ENCODE measurements at places on chromosomes 6 and 20. TPM values are rescaled to one million over a fixed set of nuclear protein-coding genes. Genes with fewer than 3 reads are reported as not detected.

GRCh38 chr6:1062786-1063545 is 248.9 kb upstream of the FOXQ1 start:
- no peaks in the 10 kb centered on the region for H3K36me3 ChIP-seq
- no peak overlapping the region for H3K27ac ChIP-seq
- DNase-seq: no peak

DNA sequence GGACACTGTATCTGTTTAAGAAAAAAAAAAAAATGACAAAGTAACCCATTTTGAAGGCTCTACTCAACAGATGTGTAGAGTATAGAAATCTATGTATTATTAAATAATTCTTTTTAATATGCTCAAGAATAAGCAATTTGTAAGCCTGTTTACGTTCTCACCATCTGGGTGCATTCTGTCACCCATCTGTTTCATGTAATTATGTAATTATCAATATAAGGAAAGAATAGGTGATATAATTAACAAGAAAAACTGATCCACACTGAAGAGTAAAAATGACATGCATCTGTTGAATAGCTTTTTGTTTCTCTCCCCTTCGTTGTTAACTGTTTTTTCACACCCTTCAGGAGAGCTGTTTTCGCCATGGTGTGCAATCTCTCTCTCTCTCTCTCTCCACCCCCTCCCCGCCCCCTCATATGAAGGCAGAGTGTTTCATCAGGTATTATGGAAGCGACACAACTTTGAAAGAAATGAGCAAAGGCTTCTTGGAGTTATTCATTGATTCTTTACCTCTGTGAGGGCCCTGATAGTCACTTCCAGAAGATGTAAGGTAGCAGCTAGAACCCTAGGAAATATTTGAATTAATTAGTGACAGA is 154.3 kb upstream of the INSM1 start:
- peaks cover 15% of the 10 kb centered on the region for H3K27me3 ChIP-seq
- H3K4me1 ChIP-seq: no peaks in the 10 kb centered on the region
- H3K36me3 ChIP-seq: no peaks in the 10 kb centered on the region
- no peak overlapping the region for H3K4me3 ChIP-seq

- no peaks in the 10 kb centered on the region for H3K27me3 ChIP-seq
- DNase-seq: no peak
- H3K36me3 ChIP-seq: no peaks in the 10 kb centered on the region
Observed at GRCh38 chr20:14855171-14855570, 517.8 kb upstream of the FLRT3 start.

The MCHR2 gene
- total RNA-seq: not detected

The TMEM244 gene
- total RNA-seq: not detected
